ENCODE measurements at places on chromosomes 1 and 21.

DNA sequence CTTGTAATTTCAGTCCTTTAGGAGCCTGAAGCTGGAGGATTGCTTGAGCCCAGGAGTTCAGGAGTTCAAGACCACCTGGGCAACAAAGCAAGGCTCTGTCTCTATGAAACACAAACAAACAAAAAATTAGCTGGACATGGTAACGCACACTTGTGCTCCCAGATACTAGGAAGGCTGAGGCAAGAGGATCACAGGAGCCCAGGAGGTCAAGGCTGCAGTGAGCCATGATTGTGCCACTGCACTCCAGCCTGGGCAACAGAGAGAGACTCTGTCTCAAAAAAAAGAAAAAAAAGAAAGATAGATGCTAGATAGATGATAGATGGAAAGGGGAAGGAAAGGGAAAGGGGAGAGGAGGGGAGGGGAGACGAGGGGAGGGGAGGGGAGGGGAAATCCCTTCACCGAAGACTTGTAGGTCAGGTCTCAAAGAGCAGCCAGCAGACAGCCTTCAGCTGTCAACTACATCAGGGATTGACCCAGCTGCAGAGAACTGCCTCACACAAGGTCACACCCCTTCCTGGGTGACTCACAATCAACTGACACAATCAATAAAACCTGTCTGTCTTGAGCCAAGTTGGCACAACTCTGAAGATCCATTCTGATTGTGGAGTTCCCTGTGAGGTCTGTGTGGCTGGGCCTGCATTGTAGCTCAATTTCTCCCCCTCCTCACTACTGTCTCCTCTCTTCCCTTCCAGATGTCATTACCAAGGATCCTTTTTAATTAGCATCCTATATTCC, 200.6 kb downstream of the RGS7 start:
- no peak for DNase-seq

DNA sequence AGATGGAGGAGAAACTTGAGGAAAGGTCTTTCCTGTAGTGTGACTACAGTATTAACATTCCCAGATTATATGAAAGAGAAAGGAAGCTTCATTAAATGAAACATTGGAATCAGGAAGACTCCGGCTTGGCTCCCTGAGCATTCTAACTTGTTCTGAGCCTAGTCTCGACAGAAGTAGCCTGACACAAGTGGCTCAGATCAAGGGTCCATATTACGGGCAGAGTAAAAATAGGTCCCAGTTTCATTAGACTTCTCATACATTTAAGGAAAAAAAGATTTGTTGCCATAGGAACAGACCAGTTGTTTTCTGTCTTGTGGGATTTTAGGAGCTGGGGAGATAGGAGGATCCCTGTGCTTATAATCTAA, 12.8 kb downstream of the SMAP2 start:
- DNase-seq: no peak

- no peak for DNase-seq
Measured at GRCh38 chr1:153503766-153504165, 32.0 kb downstream of the S100A6 start.

DNA sequence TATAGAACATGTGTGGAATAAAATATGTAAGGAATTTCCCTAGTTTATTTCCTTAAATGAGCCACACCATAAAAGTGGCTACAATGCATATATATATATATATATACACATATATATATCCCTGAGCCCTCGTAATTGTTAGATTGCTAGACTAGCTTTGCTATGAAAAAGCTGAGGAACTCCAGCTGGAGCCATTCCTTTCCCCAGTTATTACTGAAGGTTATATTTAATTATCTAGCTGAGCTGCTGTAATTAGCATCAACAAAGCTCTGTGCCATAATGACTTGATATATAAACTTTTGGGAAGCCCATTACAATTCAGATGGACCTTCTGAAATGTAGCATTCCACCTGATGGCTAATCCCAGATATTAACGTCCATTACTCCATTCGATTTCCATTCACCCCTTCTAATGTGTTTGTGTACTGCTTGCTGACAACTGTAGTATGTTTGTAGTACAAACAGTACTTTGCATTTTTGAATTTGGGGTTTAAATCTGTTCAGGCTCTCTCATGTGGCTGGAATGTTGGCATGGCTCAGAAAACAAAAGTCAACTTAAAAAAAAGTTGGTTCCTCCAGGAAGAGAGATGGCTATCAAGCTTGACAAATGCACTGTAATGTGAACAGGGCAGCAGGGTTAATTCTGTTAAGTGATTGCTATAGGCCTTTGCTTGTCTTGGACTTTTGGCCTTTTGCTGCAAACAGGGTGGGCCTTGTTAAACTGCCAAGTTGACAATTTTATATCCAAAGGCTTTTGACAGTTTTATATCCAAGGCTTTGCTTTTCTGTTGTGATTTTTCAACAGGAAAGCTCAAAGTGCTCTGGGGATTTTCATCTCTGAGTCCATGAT, 170.0 kb downstream of the LTN1 start:
- no peak for DNase-seq

DNA sequence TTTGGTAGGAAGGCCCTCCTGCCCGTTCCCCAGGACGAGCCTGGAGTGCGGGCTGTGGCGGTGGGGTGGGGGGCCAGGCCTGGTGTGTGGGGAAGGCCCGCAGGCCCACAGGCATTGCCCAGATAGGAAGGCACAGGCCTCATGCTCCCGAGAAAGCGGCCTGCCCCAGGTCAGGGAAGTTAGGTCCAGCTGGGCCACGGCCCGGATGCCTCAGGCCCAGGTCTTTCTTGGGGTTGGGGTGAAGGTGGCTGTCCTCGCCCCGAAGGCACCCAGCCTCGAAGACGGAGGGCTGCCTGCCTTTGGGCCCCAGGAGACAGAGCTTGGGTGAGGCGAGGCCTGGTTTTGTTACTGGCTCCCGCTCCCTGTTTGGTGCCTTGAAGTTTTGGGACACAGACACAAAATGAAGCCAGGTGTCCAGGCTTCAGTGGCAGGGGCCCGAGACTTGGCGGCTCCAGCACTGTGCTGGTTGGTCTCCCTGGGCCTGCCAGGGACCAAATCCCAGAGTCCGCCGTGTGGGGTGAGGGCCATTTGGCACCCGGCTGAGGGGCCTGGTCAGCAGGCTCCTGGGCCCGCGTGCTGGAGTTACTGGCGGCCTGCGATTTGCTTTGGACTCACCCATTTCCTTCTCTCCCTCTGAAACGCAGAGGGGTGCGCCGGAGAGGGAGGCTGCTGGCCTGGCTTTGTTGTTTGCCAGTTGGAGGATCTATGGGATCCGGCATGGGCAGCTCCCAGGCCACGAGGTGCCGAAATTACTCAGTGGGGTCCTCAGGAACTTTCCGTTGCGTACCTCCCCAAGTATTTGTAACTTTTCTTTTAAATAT, 2.0 kb downstream of the SKI start:
- DNase-seq: no peak

- DNase-seq: no peak
Measured at GRCh38 chr1:200305806-200306205, 104.0 kb downstream of the ZNF281 start.

DNA sequence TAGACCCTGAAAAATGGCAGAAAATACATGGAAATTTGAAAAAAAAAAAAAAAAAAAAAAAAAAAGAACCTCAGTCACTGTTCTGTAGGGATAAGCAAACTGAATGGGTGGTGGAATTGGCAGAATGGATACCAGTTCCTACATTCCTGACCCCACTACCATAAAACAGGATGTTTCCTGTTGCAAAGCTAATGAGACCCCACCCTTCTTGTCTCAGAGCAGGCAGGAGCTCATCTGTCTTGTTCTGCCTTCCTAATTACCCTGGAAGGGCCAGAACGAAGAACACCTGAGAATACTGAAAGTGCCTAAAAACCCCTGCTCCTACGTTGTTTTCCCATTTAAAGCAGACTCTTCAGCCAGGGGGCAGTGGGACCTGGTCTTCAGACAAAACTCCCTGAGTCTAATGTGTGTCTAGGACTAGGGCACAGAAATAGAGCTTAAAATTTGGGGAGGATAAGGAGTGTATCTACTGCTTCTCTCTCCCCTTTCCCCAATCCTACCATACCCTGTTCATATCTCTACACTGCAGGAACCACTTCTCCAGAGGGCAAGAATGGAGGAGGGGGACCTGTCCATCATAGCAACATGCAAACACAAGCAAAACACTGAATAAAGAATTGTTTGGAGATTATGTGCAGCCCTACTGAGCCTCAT, 3.9 kb downstream of the C1orf56 start:
- no peak for DNase-seq

GRCh38 chr1:65959896-65960567, 167.3 kb downstream of the PDE4B start:
- no peak for DNase-seq

Data from SK-N-MC (cell line).